Stimulated activated CD8-positive, alpha-beta memory T cell treated with anti-CD3 and anti-CD28 coated beads, Interleukin-15, amount 100 ng/mL, for 4 hours (primary cell): ENCODE measurements at places on chromosomes 1 and 21.

- no peak for DNase-seq
Measured at GRCh38 chr1:156499842-156500542, 583 bp downstream of the MEF2D start.

- DNase-seq, result no peak
Measured at GRCh38 chr1:182357913-182358312, 33.7 kb downstream of the GLUL start.

GRCh38 chr1:101237229-101237837, 514 bp downstream of the S1PR1 start:
- no peak for DNase-seq

DNA sequence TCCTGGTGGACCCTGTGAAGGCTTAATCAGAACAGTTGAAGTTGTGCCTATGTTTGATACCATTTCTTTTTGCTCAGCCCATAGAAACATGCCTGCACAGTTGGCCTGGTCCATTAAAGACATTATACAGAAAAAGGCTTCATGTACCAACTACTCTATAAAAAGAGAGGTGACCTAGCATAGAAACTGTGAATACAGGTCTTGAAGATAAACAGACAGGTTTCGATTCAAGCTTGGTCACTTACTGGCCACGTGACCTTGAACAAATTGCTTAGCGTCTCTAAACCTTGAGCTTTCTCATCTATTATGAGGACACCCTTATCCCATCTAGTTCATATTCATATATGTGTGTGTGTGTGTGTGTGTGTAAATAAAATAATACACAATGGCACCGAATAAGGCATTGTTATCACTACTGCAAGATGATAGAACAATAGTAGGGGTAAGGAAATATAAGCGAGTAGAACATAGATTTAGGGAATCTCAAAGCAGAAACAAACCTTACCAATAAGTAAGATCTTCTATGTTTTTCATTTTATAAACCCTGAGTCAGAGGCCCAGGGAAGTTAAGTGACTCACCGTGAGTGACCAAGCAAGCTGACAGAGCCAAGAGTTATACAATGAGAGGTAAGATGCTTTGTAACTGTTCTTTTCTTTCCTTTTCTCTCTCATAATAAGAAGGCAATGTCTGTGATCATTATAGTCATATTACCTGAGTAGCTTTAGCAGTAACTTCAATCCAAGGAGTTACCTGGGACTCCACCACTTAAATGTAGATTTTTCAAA, 476.8 kb upstream of the DEPDC1 start:
- no peak for DNase-seq

DNA sequence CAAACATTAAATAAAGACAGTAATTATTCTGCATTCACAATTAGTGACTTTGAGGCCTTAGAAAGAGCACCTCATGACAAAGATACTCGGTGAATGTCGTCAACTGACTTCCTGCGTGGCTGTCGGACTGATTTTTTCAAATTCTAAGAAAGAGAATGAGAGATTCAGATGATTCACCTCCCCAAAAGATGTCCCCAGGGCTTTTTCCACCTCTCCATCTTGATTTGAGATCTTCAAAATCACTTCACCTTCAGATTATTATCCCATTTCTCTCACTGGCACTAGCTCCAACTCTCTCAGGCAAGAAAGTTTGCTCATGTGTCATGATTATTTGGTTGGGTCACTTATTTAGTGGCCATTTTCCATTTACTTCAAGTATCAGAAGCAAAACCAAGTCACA, 5.0 kb upstream of the EDEM3 start:
- DNase-seq, result no peak

DNA sequence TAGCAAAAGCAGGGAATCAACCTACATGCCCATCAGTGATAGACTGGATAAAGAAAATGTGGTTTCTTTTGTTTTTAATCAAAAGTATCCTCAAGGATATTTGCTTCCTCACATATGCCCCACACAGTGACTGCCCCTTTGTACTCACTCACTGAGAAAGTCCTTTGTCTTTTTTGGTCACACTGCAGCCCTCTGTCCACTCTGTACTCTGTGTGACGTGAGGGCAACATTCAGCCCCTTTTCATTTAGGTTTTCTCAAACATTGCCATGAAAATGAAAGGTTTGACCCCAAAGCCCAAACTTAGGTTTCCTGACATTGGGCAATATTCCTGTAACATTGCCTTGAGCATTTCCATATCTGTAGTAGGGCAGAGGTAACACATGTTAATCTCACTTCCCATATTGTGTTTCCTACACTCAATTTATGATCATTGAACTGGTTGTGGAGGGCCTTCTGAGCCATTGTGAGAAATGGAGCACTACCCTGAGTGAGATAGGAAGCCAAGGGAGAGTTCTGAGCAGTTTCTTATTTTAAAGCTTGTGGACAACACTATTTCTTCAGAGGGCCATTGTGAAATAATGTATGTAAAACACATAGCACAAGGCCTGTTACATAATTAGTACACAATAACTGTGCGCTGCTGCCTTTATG, 501.9 kb upstream of the C1orf87 start:
- DNase-seq, result no peak

DNA sequence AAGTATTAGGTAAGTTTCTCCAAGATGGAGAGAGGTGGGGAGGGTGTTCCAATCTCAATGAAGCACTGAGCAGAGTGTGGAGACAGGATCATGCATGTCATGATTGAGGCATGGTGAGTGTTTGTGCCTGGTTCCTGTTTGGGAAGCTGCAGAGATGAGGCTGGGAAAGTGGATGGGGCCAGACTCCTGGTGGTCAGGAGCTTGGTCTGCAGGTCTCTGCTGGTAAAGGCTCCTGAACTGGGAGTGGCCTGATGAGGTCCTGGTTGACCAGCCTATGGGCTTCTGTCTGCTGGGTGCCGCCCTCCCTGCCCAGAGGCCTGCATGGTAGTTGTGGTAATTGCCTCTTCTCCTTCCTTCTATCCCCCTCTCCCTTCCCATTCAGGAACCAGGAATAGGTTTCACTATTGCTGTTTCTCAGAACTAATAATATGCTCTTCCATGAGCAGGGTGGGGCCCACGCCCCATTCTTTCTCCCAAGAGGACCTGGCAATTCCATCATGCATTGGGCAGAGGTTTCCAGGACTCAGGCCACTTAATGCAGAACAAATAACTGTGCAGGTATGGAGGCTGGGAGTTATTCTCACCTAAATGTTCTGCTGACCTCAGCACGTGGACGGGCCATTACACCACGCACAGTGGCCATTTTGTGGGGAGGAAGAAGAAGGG, 24.5 kb downstream of the PROK1 start:
- no peak for DNase-seq

- no peak for DNase-seq
Measured at GRCh38 chr1:2496087-2496622, 20.1 kb downstream of the PLCH2 start.

DNA sequence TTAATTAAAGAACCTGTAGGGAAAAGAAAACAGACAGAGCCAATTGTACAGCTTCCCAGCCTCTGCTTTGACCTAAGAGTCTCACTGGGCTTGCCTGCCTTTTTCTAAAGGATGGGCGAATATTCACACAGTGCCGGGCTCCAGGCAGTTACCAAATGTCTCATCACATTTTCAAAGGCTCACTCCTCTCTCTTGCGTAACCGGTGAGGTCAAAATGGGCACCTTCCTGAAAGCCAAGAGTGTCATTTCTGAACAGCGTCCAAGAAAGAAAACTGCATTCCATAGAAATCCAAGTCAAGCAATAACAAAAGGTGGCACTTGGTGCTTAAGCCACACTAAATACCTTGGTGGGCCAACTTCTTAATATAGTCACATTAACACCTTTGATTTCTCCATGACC, 710 bp upstream of the PALMD start:
- DNase-seq, result no peak

GRCh38 chr21:39029086-39029755, 154.0 kb downstream of the PSMG1 start:
- no peak for DNase-seq

DNA sequence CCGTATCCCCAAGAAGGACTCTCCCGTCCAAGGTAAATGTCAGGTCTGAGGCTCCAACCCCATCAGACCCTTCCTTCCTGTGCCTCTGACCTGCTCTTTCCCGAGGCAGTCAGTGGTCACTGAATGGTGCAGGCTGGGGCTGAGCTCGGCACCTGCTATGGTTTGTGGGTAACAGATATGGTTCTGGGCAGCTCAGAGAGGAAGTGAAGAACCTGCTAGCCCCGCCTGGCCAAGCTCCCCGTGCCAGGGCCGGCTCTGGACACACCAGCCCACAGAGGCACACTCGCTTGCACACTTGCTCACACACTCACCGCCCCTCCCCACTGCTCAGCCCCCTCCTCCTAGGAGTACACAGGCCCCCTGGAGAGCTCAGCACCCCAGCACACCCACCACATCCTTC, 16.4 kb downstream of the NCMAP start:
- DNase-seq, result no peak

DNA sequence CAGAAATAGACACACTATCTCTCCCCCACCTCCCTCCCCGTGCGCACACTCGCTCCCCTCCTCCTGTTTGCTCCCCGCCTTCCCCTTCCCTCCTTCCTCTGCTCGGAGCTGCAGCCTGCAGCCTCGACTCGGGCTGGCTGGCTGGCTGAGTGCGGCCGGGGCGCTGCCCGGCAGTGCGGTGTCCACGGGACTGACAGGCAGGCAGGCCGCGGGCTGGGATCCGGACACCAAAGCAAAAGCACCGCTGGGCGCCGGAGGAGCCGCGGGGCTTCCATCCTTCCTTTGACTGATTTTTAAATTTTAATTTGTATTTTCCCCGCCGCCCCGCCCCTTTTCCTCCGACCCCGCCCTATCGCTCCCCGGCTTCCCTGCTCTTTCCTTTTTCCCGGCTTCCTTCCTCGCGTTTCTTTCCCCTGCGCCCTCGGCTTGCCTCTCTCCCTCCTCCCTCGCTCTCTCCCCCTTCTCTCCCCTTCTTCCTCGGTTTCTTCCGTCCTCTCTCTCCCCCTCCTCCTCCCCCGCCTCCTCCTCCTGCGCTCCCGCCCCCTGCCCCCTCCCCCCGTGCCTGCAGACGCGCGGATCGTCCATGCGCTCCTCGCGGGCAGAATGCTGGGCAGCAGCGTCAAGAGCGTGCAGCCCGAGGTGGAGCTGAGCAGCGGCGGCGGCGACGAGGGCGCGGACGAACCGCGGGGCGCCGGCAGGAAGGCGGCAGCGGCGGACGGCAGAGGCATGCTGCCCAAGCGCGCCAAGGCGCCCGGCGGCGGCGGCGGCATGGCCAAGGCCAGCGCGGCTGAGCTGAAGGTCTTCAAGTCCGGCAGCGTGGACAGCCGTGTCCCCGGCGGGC, 109.4 kb downstream of the NAV1 start:
- no peak for DNase-seq

DNA sequence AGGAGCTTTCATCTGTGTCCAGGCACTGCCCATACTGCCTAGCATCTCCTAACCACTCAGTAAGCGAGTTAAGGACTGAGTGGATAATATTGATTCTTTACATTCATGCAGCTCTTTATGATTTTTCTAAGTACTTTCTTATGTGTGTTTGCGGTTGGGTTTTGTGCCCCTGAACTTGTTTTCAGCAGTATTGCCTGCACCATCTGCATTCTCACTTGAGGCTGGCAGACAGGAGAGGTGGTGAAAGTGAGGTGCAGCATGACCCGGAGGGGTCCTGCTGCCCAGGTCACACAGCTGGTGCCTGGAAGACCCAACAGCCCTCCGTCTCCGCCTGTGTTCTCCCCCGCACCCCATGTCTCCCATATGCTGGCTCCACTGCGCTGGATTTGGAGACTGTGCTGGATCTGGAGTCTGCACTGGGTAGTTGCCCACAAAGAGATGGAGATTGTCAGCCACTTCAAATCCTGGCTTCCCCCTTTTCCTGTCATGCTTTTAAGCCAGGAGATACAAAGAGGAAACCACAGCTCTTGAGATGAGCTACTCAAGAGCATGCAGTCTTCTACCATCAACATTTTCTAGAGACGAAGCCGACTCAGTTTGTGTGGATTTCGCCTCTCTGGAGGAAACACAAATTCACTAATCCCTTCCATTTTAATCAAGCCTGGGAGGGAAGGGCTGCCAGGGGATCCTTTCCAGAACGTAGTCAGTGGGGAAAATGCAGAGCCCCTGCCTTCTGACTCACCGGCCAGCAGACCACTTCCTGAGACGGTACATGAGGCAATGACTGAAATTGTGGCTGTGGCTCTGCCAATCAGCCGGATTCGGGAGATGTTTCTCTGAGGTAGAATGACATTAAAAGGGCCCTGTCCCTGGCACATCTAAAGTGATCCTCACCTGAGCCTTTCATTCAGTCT, 71.7 kb upstream of the ANGPTL1 start:
- DNase-seq, result no peak

- DNase-seq, result no peak
Measured at GRCh38 chr21:36825658-36826057, 126.7 kb downstream of the SIM2 start.

DNA sequence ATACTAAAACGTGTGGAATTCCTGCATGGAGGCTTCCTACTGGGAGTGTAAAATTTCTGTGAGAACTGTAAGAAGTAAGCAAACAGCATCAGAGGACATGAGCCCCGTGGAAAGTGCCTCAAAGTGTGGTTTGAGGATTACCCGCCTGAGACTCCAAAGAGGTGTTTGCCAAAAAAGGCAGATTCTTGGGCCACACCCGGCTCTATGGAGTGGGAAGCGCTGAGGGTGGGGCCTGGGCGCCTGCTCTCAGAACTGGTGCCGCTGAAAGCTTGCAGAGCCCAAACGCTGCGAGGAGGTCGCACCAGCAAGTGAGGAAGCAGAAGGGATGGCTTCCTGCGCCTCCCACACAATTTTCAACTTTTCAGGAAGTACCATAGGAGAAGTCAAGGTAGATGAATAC, 43.0 kb upstream of the PSEN2 start:
- no peak for DNase-seq

GRCh38 chr1:74858136-74858535, 125.2 kb downstream of the TYW3 start:
- DNase-seq, result no peak

DNA sequence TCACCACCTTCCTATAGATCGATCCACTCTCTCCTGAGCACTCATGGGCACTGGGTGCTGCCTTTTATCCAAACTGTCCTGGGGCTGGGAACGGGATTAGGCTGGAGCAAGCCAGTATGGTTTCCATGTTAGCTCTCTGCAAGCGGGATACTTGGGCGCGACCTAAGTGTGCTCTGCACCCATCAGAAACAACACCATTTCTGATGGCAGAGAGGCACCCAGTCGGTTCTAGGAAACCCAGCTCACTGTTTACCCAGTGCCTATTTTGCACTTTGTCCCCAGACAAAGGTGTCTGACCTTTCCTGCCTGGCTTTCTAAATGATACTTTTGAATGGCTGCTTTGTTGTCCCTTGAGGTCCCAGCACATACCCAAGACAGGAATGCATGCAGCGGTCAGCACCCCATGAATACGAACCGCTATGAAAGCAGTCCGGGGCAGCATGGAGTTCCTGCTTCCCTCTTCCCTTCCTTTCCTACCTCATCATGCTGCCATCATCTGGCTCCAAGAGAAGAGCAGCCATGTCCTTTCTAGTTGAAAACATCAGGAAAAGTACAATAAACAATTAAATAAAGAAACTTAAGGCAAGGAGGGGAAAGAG, 83.9 kb downstream of the TRABD2B start:
- DNase-seq, result no peak

- DNase-seq, result peak; percentile 23
Measured at GRCh38 chr1:229625071-229625914, 629 bp downstream of the TAF5L start.

DNA sequence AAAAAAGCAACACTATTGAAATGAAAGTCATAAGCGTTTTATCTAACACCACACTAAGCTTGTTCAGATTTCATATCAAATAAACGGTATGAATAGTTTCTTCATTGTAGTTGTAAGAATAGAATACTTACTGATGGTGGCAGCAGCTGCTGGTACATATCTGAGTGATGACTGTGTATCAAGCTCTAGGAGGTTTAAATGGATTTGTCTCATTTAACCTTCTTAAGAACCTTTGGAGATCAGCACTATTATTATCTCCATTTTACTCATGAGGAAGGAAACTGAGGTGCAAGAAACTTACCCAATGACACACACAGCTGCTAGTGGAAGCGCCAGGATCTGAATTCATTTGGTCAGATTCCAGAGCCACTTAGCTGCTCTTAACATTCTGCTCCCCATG, 104.0 kb downstream of the EIF4G3 start:
- no peak for DNase-seq
